ENCODE measurements at places on chromosomes 2 and 18.

DNA sequence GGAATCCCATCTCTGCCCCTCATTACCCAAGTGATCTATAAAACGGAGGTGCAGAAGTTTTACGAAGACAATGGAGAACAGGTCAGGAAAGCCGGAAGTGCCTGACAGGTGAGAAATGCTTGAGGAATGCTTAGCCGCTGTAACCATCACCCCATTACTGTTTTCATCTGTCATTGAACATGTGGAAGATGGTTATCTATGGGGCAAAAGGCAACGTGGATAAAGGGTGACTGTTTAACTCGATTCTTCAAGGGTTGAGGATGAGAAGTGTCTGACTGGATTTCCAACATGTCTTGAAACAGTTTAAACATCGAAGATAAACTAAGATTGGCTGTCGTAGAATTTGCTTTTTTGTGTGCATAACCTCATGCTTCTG, 17.3 kb downstream of the HK2 start:
- no peak for DNase-seq

- DNase-seq: no peak
Measured at GRCh38 chr2:197628043-197628500, 47.3 kb downstream of the RFTN2 start.

- peak; percentile 39 for DNase-seq
Measured at GRCh38 chr2:65367524-65367923, 64.9 kb downstream of the SPRED2 start.

GRCh38 chr2:236571145-236571544, 1.5 kb downstream of the ACKR3 start:
- DNase-seq: no peak

GRCh38 chr18:46253498-46253897, 149.3 kb downstream of the HAUS1 start:
- DNase-seq: no peak

GRCh38 chr2:16022548-16023240, 82.3 kb downstream of the MYCN start:
- DNase-seq: no peak

GRCh38 chr2:241399941-241400922, 44.1 kb downstream of the FARP2 start:
- DNase-seq: no peak

- DNase-seq: no peak
Measured at GRCh38 chr2:85605406-85606115, 3.1 kb upstream of the TMEM150A start.
